Renal cortex interstitium (tissue), 15 donors: ENCODE measurements at places on chromosomes 3 and 15.
A peak's percentile ranks its signal among the peaks of the same experiment; 100 is the strongest.

GRCh38 chr3:157276801-157277200 is 116.9 kb upstream of the CCNL1 start:
- no peak for DNase-seq

- no peak for DNase-seq
Observed at GRCh38 chr15:88699861-88700260, 61.0 kb downstream of the ISG20 start.

DNA sequence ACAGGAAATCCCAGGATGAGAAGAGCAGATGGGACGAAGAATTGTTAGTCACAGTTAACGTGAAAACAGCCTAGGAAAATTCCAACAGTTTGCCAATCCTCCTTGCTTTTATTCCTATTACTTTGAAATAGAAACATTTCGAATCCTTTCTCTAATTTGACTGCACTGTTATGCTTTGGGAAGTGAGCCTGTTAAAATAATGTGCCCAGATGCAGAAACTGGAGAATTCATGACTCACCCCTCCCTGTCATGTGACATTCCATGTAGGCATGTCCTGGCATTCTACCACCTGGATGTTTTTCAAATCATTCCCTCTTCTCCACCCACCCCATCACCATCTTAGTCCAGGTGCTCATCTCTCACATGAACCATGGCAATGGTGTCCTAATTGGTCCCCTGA is 107.3 kb downstream of the MINAR1 start:
- DNase-seq, result no peak

DNA sequence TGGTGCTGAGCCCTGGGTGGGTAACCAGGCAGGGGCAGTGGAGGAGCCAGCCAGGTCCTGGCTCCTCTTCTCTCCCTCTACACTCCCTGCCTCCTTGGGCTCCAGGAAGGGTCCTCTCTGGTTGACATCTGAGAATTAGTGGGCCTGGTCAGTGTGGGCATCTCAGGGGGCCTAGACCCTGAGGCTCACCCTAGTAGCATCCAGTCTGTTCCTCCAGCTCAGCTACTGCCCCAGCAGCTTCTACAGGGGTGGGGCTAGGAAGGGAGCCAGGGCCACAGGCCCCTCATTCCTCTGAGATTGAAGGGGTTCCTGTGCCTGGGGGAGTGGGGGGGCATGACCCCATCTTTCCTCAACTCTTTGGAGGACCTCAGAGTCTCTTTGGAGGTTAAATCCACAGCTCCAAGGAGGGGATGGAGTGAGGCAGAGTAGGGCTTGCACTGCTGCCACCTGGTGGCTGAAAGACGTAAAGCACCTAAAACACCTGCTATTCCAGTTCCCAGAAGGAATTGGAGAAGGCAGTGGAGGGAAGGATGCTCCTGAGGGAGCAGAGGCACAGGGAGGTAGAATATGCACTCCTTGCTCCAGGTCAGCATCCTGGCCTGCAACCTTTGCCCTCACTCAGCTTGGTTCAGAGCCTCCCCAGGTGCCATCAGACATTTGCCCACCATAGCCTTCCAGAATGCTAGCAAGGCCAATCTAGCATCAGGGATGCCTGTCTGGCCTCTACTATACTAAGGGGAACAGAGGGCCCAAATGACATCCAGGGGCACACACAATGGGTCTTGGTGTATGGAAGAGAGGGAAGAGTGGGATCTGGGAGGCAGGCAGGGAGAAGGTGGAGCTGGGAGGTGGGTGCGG is 25.1 kb downstream of the C3orf18 start:
- peak; percentile 72 for DNase-seq

DNA sequence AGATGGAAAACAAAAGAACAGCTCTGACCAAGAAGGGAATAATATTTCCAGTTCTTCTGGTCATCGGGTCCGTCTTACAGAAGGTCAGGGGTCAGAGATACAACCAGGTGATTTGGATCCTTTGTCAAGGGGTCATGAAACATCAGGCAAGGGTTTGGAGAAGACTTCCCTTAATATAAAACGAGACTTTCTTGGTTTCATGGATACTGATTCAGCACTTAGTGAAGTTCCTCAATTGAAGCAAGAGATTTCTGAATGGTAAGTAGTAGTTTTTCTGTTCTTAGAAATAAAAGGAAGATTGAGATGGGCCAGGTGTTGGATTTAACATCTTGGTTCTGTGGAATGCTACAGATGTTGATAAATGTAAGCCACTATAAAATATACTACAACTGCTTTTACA is 9.5 kb downstream of the MGA start:
- no peak for DNase-seq

DNA sequence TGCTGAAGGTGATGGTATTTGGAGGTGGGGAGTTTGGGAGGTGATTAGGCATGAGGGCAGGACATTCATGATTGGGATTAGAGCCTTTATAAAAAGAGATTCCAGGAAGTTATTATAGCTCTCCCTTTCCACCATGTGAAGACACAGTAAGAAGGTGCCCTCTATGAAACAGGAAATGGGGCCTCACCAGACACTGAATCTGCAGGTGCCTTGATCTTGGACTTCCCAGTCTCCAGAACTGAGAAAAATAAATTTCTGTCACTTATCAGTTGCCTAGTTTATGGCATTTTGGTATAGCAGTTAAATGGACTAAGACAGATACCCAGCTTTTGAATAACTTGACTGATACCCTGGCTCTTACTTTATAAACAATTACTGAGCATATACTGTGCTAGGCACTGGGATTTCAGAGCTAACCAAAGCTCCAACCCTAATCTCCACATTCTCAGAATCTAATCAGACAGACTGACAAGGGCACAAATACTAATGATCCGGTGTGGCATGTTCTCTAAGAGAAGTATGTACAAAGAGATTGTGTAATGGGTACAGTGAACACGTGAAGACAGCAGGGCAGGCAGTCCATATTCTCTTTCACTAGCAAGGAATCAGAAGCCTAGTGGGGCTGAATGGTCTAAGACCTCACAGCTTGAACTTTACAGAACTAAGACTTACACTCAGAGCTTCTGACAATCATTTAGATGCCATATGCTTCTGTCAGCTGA is 343.1 kb downstream of the WDR72 start:
- no peak for DNase-seq

- no peak for DNase-seq
Observed at GRCh38 chr3:73473898-73474416, 150.8 kb downstream of the PDZRN3 start.

GRCh38 chr3:57596495-57597126 is 533 bp downstream of the ARF4 start:
- DNase-seq, result peak; percentile 60

DNA sequence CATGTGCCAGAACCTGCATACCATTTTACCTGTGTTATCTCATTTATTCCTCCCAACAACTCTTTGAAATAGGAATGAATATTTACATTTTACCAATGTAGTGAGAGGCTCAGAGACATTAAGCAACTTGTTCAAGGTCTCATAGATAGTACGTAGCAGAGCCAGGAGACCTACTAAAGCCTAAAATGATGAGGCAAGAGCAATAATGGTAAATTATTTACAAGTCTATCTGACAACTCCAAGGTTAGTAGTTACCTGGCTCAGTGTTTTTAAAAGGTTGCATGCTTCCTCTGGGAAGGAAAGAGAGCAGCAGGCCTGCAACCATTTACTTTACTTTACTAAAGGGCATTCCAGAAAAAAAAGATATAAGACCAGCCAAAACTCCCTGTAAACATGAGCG is 103.0 kb downstream of the CFAP20DC start:
- no peak for DNase-seq

DNA sequence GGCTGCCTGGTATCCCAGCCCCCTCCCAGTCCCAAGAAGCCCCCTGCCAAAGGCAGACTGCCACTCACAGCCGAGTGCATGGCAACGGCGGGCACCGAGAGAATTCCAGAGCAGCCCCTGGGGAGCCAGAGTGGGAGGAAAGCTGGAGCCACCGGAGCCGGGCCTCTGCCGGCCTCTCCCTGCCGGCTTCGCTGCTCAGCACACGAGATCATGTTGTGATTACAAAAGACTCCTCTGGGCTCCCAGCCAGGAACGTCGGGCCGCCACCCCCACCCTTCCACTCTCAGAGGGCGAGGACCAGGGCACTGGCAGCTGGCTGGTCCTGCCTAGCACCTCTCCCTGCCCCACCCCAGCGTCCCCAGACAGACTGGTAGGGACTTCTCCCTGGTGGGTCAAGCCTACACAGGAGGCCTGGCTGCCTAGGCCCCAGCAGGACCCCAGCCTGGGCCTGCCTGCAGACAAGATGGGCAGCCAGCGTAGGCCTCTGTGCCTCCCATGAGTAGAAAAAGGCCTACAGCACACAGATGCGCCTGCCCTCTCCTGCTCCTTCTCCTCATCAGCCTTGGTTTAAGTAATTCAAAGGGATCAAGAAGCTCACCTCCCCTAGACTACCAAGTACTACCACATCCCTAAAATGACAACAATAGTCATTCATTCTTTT is at the start of gene CCDC9B:
TSS of gene CCDC9B (minus strand) at position 200 of the 661 bp plus-strand sequence. CDS start at position 80, 120 bp downstream.
- no peak for DNase-seq

DNA sequence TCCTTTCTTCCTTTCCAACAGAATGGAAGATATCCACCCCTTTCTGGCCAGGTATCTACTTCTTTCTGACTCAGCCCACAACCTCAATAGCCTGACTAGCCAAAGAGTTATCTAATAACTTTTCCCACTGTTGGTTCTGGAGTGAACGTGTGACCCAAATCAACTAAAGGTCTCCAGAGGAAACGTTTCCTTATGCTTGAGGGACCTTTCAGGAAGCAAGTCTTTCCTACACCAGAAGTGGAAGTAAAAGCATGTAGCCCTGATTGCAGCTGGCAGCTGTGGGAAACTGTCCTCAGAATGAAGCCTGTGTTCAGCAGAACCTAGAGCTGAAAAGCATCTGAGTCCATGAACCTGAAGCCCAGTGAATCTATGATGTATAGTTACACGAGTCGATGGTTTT is 34.7 kb upstream of the PHLDB2 start:
- DNase-seq, result no peak

- DNase-seq, result no peak
Observed at GRCh38 chr15:74216949-74217348, 14.4 kb upstream of the STRA6 start.

GRCh38 chr3:77780278-77780996 is 740.5 kb downstream of the ROBO2 start:
- DNase-seq, result no peak

- no peak for DNase-seq
Observed at GRCh38 chr3:59684766-59685165, 634.9 kb upstream of the CFAP20DC start.

DNA sequence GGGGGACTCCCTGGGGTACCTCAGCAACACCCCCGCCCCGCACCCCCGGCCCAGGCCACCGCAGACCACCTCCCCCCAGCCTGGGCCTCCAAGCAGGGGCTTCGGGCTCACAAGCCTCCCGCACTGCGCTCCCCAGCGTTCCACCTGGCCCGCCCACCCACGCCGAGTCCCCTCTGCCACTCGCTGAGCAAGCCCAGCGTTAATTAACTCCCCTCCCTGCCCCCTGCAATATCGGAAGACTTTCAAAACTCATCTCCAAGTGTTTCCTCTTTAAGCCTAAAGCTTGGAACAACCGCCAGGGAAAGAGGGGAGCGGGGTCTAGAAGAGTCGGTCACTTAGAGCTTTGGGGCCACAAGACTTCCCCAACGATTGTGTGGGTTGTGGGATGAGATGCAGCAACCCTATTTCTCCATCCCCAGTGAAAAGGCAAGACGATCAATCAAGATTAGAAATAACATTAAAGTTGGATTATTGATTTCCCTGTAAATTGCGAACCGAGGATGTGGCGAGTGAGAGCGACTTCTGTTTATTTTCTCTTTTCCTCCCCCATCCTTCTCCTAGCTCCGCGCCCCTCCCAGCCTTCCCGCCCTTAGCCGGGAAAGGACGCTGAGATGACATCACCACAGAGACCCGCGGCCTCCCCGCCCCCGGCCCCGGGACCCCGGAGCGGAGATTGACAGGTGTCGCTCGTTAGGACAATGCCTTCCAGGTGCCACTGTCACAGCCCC is 30.2 kb downstream of the NR2F2 start:
- peak; percentile 48 for DNase-seq

DNA sequence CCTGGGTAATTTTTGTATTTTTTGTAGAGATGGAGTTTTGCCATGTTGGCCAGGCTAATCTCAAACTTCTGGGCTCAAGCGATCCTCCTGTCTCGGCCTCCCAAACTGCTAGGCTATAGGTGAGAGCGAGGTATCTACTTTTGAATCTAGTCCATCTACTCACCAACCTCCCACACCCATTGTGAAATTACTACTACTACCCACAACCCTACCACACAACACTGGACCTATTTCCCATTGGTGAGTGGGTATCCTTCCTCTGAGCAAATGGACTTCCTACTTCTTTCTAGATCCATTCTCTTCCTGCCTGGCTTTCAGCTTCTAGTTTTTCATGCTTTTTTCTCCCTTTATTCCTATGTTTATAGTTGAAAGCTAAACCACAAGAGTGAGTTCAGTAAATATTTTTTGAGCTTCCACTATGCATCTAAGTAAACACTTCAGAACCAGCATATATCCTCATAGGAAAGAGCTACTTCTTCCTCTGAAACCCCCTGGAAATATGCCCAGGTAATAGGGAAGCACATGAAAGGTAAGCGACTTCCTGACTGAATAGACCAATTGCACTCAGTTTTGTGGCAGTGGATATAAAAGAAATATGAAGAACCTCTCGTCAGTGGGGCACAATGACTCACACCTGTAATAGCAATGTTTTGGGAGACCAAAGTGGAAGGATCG is 39.1 kb downstream of the MYO1E start:
- no peak for DNase-seq

DNA sequence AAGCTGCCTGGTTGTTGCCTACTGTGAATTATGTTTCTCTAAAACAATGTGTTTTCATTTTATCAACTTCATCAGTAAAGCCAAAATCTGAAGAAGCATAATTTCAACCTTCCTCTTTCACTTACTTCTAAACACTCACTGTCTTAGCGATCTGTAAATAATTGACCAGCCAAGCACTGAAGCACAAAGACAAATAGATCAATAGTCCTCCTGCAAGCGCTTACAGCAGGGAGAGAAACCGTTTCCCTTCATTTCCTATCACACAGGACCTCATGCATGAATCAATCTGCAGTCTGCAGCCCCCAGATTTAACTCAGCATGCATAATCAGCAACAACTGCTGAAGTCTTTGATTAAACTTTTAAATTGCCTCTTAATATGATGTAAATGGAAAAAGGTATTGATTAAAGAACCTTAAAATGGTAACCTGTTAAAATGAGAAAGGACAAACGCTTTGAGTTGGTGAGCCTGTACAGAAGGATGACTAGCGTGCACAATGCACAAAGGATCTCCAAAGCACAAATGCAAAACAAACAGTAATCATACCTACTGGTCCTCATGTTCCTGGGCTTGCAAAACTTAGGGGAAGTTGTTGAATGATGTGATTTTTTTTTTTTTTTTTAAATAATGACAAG is 370.2 kb upstream of the ZNF385D start:
- DNase-seq, result no peak

- no peak for DNase-seq
Observed at GRCh38 chr3:147836330-147836729, 427.2 kb downstream of the ZIC1 start.

GRCh38 chr3:48518638-48519276 is 14.8 kb upstream of the SHISA5 start:
- DNase-seq, result no peak
